Chondrocyte (in vitro differentiated cells): ENCODE measurements at places on chromosomes 13 and 19. TPM values are rescaled to one million over a fixed set of nuclear protein-coding genes. Genes with fewer than 3 reads are reported as not detected.

GRCh38 chr13:74191410-74191809 is 57.2 kb upstream of the KLF12 start:
- peaks cover 5% of the 10 kb centered on the region for H3K4me1 ChIP-seq
- no peaks in the 10 kb centered on the region for H3K36me3 ChIP-seq
- H3K27ac ChIP-seq = no peak overlapping the region
- H3K27me3 ChIP-seq = no peaks in the 10 kb centered on the region
- H3K4me3 ChIP-seq = no peak overlapping the region
- DNase-seq = no peak

GRCh38 chr13:52845766-52846566 is 2.5 kb downstream of the PCDH8 start:
- no peak overlapping the region for H3K4me3 ChIP-seq
- no peak for DNase-seq
- peaks cover 61% of the 10 kb centered on the region for H3K27me3 ChIP-seq
- H3K27ac ChIP-seq = no peak overlapping the region
- H3K36me3 ChIP-seq = peaks cover 4% of the 10 kb centered on the region

- no peak overlapping the region for H3K4me3 ChIP-seq
- no peak overlapping the region for H3K27ac ChIP-seq
- peaks cover 32% of the 10 kb centered on the region for H3K4me1 ChIP-seq
- peaks cover 1% of the 10 kb centered on the region for H3K36me3 ChIP-seq
- no peak for DNase-seq
Observed at GRCh38 chr13:41019578-41020347, 647 bp upstream of the ELF1 start.

GRCh38 chr13:77388944-77389624 is 62.2 kb upstream of the MYCBP2 start:
- peaks cover 1% of the 10 kb centered on the region for H3K36me3 ChIP-seq
- H3K4me1 ChIP-seq = peaks cover 36% of the 10 kb centered on the region
- no peak overlapping the region for H3K27ac ChIP-seq
- no peak for DNase-seq

- no peaks in the 10 kb centered on the region for H3K27me3 ChIP-seq
- no peak overlapping the region for H3K4me3 ChIP-seq
- DNase-seq = no peak
Observed at GRCh38 chr13:113005076-113005865, 36.3 kb downstream of the MCF2L start.

- no peak overlapping the region for H3K27ac ChIP-seq
- DNase-seq = peak; percentile 79
- H3K4me1 ChIP-seq = no peaks in the 10 kb centered on the region
- no peak overlapping the region for H3K4me3 ChIP-seq
- no peaks in the 10 kb centered on the region for H3K36me3 ChIP-seq
- no peaks in the 10 kb centered on the region for H3K27me3 ChIP-seq
Observed at GRCh38 chr19:21709464-21709863, 57.9 kb downstream of the ZNF100 start.

GRCh38 chr13:59856281-59856810 is 307.4 kb downstream of the DIAPH3 start:
- no peak overlapping the region for H3K27ac ChIP-seq
- no peaks in the 10 kb centered on the region for H3K27me3 ChIP-seq
- peaks cover 2% of the 10 kb centered on the region for H3K36me3 ChIP-seq
- peaks cover 2% of the 10 kb centered on the region for H3K4me1 ChIP-seq

GRCh38 chr19:10546817-10547216 is 3.1 kb downstream of the ATG4D start:
- H3K36me3 ChIP-seq = peaks cover 18% of the 10 kb centered on the region
- H3K27me3 ChIP-seq = no peaks in the 10 kb centered on the region
- peaks cover 15% of the 10 kb centered on the region for H3K4me1 ChIP-seq
- H3K4me3 ChIP-seq = no peak overlapping the region
- no peak overlapping the region for H3K27ac ChIP-seq
- DNase-seq = no peak

- DNase-seq = no peak
- no peaks in the 10 kb centered on the region for H3K27me3 ChIP-seq
- peaks cover 4% of the 10 kb centered on the region for H3K36me3 ChIP-seq
- peak overlapping the region; percentile 72 for H3K27ac ChIP-seq
- peaks cover 20% of the 10 kb centered on the region for H3K4me1 ChIP-seq
Observed at GRCh38 chr19:32471095-32471494, 65.5 kb downstream of the DPY19L3 start.

DNA sequence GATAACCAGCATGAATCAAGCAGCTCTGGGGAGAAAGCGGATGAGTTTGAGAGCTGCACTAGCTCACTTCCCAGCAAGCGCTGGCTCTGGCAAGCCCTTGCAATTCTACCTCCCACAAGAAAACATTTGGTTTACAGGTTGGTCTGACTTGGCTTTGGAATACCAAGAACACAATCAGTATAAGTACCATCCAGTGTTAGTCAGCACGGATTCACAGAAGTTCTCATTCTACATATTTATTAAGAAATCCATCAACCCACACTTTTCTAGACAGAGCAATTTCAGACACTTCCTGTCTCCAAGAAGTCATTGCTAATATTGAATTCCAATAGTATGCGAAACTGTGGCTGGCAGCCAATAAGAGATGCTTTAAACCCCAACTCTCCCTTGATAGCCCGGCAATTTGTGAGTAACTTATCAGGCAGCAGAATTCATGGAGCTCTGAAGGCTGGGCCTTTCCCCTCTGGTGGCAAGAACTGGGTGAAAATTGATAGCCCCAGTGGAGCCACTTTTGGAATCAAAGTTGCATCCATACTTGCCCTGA is 59.4 kb upstream of the WASF3 start:
- H3K36me3 ChIP-seq = no peaks in the 10 kb centered on the region
- H3K4me3 ChIP-seq = no peak overlapping the region
- H3K27ac ChIP-seq = peak overlapping the region; percentile 69
- no peaks in the 10 kb centered on the region for H3K27me3 ChIP-seq
- no peak for DNase-seq
- H3K4me1 ChIP-seq = peaks cover 45% of the 10 kb centered on the region

GRCh38 chr19:50398675-50399367 is 14.7 kb downstream of the POLD1 start:
- H3K27ac ChIP-seq = no peak overlapping the region
- H3K4me3 ChIP-seq = no peak overlapping the region
- no peak for DNase-seq

DNA sequence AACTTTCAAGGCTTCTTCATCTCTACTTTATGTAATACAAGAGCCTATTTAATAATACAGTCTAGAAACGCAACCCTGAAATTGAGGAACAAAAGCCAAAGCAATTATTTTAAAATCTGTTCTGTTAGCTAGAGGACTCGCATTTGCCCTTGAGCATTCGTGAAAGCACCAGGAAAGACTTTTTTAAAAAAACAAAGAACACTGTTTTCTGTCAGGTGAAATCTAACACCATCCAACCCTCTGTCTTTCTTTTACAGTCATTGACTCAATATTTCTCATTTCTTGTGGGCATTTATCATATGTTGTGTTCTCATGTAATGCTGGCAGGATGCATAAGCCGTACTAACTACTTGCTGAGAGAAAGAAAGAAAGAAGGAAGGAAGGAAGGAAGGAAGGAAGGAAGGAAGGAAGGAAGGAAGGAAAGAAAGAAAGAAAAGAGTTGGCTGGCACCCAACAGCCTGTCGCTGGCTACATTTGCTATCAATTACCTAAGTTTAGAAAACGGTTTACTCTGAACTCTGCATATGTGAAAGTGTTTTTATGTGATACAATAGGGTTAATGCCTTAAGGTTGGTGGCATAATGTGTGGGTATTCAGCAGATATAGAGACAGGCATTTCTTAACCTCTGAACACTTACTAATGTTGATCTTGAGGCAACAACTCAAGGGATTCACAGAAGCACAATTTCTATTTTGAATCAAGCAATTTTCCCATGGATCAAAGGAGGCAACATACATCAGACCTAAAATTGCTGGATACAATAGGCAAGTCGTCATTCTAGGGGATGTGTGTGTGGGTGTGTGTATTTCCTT is 445.4 kb downstream of the DCT start:
- peak overlapping the region; percentile 69 for H3K27ac ChIP-seq
- DNase-seq = no peak

Gene TEX101
- total RNA-seq = not detected in 3 replicates

Gene FAAP24
- 3.2 to 5.4 TPM (median 5.1 TPM) in 3 replicates for total RNA-seq

Gene KIR2DL3
- not detected in 3 replicates for total RNA-seq

Gene ZIM2
- not detected in 3 replicates for total RNA-seq

Gene DAND5
- total RNA-seq = 0.36 to 0.57 TPM (median 0.41 TPM) in 3 replicates

Gene TMEM255B
- total RNA-seq = 2.6 to 7.1 TPM (median 5.2 TPM) in 3 replicates

Gene GNA15
- not detected in 3 replicates for total RNA-seq

Gene PSG6
- total RNA-seq = not detected in 3 replicates

Gene TUBB4A
- 0.26 to 0.99 TPM (median 0.70 TPM) in 3 replicates for total RNA-seq
